ENCODE measurements at places on chromosomes 3 and 15.

DNA sequence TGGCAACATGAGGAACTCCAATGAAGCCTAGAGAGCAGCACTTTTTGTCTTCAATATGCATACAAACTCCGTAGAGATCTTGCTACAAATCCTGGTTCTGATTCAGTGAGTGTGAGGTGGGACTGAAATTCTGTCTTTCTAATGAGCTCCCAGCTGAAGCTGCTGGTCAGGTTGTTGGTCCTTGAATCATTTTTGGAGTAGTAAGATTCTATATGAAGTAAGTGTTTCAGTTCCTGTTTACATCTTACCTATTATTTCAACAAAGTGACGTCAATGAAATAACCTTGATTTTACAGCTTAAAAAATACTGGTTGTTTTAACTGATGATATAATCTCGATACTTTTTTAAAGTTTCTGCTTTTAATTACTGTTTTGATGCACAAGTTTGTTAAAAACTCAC, 33.9 kb downstream of the SHQ1 start:
- DNase-seq = no peak

GRCh38 chr3:123031051-123031450, 3.5 kb upstream of the SEMA5B start:
- no peak for DNase-seq

GRCh38 chr15:59528961-59529402, 82.6 kb upstream of the GCNT3 start:
- peak; percentile 82 for DNase-seq

GRCh38 chr15:78915341-78916087, 29.3 kb downstream of the CTSH start:
- DNase-seq = peak; percentile 84

GRCh38 chr3:124053871-124054270, 61.9 kb upstream of the ROPN1 start:
- DNase-seq = no peak

DNA sequence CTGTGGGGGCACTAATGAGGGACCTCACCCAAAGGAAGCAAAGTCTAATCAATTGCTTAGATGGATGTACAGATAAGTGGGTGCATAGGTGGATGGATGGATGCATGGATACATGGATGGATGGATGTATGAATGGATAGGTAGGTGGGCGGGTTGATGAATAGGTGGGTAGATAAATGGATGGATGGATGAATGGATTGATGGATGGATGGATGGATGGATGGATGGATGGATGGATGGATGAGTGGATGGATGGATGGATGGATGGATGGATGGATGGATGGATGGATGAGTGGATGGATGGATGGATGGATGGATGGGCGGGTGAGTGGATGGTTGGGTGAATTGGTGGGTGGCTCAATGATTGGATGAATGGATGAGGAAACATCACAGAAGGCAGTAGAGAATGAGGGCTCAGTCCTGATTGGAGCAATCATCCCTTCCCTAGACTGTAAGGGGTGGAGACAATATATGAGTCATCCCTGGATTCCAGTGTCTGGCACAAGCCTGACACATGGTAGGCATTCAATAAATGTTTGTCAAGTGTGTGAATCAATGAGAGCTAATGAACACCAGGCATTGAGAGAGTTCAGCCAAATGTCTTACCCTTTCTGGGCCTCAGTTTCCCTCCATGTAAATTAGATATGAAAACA, 40.4 kb upstream of the PXYLP1 start:
- no peak for DNase-seq

GRCh38 chr3:64163755-64164148, 61.5 kb downstream of the PRICKLE2 start:
- no peak for DNase-seq

DNA sequence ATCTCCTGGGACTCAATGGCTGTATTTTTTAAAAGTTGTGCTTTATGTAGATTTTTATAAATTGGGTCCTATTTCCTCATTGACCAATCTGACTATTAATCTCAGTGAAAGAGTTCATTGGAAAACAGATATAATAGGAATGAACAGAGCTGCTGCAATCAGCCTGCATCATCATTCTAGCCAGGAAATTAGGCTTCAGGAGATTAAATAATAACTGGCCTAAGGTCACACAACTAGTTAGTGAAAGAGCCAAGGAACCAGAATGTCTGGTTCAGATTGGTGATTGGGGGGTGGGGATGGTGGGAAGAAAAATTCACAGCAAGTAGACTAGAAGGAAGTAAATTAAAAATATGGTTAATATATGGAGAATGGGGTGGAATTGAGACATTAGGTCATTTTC, 180.9 kb upstream of the ROPN1 start:
- DNase-seq = no peak

DNA sequence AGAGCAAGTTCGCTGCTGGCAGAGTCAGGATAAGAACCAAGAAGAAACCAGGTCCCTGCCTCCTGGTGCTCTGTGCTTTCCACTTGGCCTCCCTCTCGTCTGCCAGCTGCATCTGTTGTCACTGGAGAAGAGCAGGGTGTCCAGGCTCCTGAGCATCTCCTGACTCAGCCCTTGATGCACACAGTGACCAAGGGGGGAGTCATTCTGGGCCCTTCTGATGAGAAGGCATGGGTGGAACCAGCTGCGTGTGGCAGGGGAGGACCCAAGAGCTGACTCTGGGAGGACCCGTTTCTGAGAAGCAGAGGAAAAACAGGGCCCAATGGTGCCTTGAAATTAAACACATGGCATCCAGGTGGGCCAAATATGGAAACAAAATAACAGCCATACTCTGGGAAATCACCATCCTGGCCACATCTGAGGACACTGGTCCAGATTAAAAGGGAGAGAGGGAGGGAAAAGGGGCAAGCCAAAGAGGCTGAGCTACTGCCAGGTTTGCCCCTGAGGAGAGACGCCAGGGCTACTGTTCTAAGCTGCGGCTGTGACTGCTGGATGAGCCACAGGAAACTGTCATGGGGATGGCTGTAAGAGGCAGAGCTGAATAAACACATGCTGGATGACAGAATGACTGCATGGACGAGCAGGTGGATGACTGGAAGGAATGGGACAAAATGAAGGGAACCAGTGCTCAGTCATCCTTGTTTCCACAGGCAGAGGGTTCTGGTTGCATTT, 58.1 kb upstream of the CA12 start:
- DNase-seq = no peak

DNA sequence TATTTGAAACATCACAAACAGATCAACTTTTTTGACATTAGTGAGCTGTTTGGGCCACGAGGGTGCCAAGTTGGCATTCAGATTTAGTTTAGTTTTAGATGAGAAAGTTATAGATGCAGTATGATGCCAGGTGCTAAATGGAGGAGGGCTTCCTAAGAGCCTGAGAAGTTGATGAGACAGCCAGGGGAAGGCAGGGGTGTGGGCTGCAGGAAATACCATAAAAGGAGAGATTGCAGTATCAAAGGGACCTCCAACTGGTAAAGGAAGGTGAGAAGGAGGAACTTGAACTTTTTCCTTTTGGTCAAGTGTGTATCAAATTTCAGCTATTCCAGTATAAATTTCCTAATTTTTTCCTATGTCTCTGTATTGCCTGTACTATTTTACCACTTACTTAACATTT, 2.0 kb upstream of the TNIK start:
- DNase-seq = no peak

DNA sequence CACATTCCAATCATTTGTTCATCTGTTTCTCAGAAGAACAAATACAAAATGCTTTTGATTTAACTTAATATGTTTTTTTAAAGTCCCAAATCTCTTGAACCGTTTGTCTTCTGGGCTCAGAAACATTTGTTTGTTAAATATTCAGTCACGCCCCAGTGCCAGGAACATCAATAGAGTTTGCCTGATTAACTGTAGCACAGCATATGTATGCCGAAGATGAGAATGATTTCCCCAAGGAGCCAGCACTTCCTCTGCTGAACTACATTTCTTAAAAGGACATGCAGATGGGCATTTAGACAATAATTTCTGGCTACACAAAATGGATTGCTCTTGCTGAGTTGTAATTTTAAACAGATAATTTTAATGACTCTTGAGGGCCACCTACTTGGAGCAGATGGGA, 191.6 kb upstream of the FAM3D start:
- no peak for DNase-seq

DNA sequence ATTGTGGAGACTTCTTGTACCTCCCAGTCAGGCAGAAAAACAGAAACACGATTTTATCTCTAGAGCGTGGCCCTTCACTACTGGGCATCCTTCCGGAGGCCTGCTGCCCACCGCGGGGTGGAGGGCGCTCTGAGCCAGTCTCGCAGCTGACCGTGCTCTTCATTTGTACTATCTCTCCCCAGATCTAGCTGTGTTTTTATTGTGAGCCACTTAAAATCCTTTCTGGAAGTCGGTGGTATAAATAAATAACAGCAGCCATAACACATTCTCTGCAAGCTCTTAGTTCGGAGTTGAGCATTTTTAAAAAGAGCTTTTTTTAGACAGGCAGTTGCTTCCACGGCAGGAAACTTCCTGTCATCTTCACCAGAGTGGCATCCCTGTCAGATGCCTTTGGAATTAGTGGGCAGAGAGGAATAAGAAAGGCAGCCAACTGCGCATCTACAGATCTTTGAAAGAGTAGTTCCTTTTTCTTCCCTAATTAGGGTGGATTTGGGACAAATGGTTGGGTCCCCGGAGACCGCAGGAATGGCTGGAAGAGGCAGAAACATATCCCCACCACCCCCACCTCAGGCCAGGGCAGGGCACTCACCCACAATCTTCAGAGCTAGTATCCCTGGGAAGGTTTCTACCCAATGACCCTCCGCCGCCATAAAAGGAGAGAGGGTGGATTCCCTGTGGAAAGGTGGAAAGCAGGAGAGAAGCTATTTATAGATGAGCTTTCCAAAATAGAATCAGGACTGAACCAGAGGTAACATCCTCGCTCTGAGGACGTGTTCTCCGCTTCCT, 91.1 kb downstream of the TOP2B start:
- no peak for DNase-seq

DNA sequence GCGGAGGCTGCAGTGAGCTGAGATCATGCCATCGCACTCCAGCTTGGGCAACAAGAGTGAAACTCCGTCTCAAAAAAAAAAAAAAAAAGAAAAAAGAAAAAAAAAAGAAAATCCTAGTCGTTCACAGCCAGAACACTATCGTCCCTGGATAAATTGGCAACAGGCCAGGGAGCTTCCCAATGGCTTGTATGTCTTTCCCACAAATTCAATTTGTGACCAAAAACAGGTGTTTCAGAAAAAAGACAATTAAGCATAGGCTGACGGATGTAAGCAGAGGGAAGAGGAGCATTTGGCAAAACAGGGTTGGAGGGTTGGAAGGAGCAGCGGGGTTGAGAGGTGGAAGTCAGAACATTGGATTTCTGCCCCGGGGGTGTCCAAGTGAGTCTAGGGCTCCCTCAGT, 8.5 kb downstream of the EPB42 start:
- no peak for DNase-seq

DNA sequence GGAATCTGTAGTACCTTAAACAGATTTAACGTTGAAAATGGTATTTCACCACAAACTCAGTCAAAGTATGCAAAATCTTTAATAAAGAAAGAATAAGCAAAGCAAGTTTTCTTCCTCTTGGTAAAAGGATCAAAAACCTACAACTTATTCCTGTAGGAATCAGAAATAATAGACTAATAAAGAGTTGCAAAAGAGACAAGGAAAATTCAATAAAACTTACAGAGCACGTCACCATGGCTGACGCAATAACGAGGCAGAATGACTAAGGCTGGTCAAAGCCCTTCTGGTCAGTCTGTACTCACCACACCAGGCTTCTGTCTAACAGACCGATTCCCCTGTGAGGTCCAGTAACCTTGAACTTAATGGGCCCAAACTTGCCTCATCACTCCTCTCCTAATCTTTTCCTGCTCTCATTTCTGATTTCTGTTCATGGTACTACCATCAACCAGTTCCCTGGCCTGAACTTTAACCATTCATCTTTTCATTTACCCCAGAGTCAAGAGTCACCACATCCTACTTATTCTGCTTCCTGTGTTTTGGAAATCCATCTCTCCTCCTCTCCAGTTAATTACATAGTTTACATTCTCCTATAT, 5.0 kb downstream of the MASP1 start:
- DNase-seq = peak; percentile 71

DNA sequence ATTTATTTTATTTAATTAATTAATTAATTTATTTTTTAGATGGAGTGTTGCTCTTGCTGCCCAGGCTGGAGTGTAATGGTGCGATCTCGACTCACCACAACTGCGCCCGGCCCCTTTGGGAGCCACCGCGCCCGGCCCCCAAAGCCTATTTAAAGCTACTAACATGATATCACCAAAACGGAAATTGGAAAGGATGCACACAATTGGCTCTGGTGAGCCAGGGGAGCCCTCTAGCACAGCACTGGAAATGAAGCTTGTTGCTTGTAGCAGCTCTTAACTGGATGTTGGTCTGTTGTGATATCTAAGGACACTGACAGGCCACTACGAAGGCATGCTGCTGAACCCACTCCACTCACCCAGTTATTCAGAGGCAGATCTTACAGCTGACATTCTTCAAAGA, 104.5 kb downstream of the IGF2BP2 start:
- DNase-seq = no peak

DNA sequence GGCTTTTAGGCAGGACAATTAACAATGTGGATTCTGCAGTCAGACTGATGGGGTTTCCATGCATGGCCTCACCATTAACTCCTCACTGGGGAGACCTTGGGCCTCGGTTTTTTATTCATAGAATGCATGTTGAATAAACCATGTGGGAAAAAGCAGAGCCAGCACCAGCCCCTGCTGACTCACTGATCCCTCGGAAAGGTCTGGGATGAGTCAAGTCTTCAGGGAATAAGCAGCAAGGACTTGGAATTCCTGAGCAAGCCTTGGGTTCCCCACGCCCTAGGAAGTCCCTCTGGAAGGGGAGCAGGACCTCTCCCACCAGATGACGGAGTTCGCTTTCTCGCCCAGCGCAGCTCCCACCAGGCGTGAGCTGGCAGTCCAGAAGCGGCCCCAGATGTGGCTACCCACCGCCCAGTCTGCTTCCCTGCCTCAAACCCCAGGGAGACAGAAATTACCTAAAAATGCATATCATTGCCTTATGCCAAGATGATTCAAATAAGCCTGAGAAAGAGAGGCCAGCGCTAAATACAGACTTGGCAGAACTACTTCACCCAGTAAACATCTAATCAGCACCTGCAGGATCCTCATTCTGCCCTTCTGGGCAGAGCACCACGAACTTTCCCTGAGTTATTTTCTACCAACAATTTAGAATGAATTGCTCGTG, 45.4 kb downstream of the BTD start:
- DNase-seq = peak; percentile 47

DNA sequence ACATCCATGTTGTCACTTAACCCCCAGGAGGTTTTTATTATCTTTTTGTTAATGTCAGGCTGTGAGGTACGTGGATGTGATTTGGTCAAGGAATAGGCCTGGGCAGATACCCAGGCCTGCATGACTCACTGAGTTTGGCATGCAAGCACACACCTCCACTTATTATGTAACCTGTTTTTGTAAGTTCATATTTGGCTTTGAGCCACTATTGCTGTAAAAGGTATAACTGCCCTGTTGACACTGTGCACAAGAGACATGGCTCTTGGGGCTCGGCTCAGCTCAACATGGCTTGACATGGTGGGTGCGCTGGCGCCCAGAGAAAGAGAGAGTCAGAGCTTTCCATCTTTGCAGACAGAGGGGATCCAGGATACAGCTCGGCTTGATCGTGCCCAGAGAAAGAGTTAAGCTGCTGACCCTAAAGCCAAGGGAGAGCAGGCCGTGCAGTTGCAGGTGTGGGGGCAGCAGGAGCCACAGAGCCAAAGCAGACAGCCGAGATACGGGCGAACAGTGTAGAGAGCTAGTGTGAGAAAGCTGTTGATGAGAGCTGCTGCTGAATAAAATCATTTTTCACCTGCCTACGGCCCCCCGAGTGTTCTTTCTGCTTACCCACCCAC, 67.9 kb upstream of the UNC13C start:
- DNase-seq = no peak

- DNase-seq = peak; percentile 31
Measured at GRCh38 chr3:37922721-37923568, 61.3 kb downstream of the CTDSPL start.

- no peak for DNase-seq
Measured at GRCh38 chr15:87744815-87745214, 511.7 kb downstream of the NTRK3 start.
